Keratinocyte (primary cell): ENCODE measurements at places on chromosomes 1 and 21. TPM values are rescaled to one million over a fixed set of nuclear protein-coding genes. Genes with fewer than 3 reads are reported as not detected.

DNA sequence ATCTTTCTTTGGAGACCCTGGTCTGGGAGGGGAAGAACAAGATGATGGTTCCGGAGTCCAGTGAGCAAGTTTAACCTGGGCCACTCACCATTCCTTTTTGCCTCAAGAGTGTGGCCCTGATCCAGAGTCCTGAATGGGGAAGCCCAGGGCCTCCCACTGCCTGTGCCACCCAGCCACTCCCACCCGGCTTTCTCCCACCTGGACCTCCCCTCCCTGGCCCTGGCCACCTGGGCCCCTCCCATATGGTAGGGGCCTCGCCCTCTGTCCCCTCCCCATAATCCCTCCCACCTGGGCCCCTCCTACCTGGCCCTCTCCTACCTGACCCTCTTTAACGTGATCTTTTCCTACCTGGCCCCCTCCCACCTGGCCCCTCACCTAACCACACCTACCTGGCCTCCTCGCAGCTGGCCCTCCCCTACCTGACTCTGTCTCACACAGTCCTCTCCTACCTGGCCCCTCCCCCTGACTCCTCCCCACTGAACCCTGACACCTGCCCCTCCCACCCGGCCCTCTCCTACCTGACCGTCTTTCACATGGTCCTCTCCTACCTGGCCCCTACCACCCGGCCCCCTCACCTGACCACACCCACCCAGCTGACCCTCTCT is 220.7 kb upstream of the VAMP3 start:
- peak overlapping the region; percentile 94 for H3K27ac ChIP-seq
- no peak overlapping the region for H3K4me3 ChIP-seq
- no peaks in the 10 kb centered on the region for H3K36me3 ChIP-seq
- H3K27me3 ChIP-seq: no peaks in the 10 kb centered on the region

- no peaks in the 10 kb centered on the region for H3K36me3 ChIP-seq
- no peak for DNase-seq
- H3K4me1 ChIP-seq: no peaks in the 10 kb centered on the region
- H3K4me3 ChIP-seq: no peak overlapping the region
- H3K27me3 ChIP-seq: no peaks in the 10 kb centered on the region
Observed at GRCh38 chr1:4796161-4797015, 142.0 kb downstream of the AJAP1 start.

DNA sequence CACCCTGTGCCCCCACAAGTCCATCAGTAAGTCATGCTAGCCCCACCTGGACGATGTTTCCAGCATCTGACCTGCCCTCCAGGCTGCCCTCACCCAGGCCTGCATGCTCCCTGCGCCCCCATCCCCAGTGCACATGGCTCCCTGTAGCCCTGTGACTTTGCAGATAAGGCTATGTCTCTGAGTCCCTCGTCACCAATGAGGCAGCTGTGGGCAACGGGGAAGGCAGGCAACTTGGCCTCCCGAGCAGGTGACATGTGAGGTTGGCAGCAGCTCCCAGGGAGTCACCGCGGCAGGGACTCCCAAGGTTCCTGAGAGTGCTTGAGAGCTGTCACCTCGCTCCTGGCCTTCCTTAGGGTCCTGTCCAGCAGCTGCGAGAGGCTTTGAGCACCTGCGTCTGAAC is 32.4 kb upstream of the AGPAT3 start:
- H3K4me1 ChIP-seq: no peaks in the 10 kb centered on the region
- DNase-seq: no peak
- H3K4me3 ChIP-seq: no peak overlapping the region
- H3K27me3 ChIP-seq: peaks cover 24% of the 10 kb centered on the region

The DNAJC28 gene
- 0.91 to 1.4 TPM (median 1.1 TPM) in 3 replicates for polyA plus RNA-seq

DNA sequence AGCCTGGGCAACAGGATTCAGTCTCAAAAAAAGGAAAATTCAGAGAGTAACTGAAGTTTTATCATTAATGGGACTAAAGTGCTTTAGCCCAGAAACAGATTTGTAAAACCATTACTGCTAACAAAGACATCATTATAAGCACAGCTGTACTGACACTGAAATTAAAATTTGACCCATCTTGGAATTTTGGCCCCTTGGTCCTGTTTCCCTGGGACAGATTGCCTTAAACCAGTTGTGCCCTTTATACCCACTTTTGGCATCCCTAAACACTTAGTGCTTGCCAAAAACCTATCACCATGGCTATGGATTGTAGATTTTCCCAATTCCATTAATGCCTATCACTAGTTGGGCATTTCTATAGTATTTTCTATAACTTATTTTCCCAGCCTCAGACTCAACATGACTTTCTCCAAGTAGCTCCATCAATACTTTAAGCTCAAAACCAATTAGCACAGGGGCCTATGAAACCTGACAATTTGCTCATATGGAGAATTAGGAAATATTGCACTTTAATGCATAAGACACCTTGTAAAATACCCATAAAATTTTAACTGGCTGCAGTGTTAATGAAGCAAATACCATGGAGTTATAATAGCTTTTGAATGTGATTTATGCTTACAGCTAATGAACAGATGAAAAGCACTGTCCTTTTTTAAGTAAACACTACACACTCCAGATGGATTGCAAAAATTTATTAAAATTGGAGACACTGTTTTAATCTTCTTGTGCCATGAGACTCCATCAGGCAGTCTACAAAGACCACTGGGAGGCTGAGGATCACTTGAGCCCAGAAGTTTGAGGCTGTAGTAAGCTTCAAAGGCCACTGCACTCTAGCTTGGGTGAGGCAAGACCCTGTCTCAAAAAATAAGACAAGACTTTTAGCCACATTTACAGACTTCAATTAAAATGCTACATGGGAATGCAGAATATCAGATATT is 4.3 kb downstream of the GAS5 start:
- no peak overlapping the region for H3K4me3 ChIP-seq
- no peak for DNase-seq
- H3K27me3 ChIP-seq: no peaks in the 10 kb centered on the region
- H3K4me1 ChIP-seq: peaks cover 14% of the 10 kb centered on the region

- H3K27ac ChIP-seq: no peak overlapping the region
- peaks cover 21% of the 10 kb centered on the region for H3K27me3 ChIP-seq
- DNase-seq: no peak
- no peak overlapping the region for H3K4me3 ChIP-seq
- no peaks in the 10 kb centered on the region for H3K36me3 ChIP-seq
Observed at GRCh38 chr1:30272277-30273020, 450.9 kb downstream of the MATN1 start.

The NEXN gene
- 1.5 to 2.3 TPM (median 1.8 TPM) in 3 replicates for polyA plus RNA-seq

The ERICH3 gene
- polyA plus RNA-seq: not detected in 3 replicates

DNA sequence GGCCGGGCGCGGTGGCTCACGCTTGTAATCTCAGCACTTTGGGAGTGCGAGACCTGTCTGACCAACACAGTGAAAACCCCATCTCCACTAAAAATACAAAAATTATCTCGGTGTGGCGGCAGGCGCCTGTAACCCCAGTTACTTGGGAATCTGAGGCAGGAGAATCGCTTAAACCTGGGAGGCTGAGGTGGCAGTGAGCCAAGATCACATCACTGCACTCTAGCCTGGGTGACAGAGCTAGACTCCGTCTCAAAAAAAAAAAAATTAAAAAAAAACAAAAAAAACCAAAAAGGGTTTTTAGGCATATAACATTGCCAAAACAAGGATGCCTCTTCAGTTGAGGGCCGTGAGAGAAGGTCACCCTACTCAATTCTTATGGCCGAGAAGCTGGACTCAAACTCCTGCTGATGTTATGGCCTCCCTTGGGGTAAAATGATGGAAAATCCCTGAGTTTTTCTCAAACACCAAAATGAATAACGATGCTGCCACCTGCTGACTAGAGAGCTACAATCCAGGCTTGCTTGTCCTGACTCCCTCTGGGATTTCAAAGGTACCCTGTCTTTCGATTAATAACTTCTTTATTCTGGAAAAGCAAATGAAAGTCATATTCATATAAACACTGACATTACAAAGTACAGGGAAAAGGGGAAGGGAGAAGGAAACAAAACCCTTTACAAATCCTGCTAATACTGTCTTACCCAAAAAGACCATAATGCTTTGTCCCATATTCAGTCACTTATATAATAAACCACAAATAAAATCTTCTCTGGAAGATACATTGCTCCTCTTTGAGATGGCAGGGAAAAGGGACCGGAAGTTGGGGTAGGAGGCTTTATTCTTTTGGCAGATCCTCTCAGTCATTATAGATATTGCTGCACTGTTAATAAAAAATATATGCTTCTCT is 10.7 kb downstream of the RAB42 start:
- DNase-seq: no peak
- H3K4me1 ChIP-seq: peaks cover 25% of the 10 kb centered on the region
- H3K27ac ChIP-seq: peak overlapping the region; percentile 65
- H3K36me3 ChIP-seq: peaks cover 20% of the 10 kb centered on the region
- no peaks in the 10 kb centered on the region for H3K27me3 ChIP-seq

GRCh38 chr1:81512252-81513003 is 288.3 kb upstream of the ADGRL2 start:
- no peak overlapping the region for H3K4me3 ChIP-seq
- H3K27ac ChIP-seq: no peak overlapping the region
- H3K27me3 ChIP-seq: no peaks in the 10 kb centered on the region
- H3K36me3 ChIP-seq: no peaks in the 10 kb centered on the region
- DNase-seq: no peak

The F5 gene
- polyA plus RNA-seq: 0.01 TPM in 1 of 3 replicates, not detected in the others

The TMEM200B gene
- 0.18 to 0.82 TPM (median 0.59 TPM) in 3 replicates for polyA plus RNA-seq

DNA sequence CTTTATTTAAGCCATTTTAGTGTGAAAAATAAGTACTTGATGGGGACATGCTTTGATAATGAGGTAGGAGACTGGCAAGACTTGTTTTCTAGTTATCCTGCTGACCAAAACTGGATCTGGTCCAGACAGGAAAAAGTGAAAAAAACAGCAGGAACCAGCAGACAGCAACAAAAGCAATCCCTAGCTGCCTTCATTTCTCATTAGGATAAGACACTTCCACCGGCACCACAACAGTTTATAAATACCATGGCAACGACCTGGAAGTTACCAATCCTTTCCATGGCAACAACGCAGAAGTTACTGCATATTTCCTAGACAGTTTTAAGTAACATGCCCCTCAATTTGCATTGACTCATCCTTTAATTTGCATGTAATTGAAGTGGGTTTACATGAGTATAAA is 993.8 kb upstream of the NCAM2 start:
- H3K4me1 ChIP-seq: no peaks in the 10 kb centered on the region
- DNase-seq: no peak
- no peak overlapping the region for H3K27ac ChIP-seq
- no peaks in the 10 kb centered on the region for H3K36me3 ChIP-seq
- H3K27me3 ChIP-seq: no peaks in the 10 kb centered on the region

The XCL2 gene
- not detected in 3 replicates for polyA plus RNA-seq

DNA sequence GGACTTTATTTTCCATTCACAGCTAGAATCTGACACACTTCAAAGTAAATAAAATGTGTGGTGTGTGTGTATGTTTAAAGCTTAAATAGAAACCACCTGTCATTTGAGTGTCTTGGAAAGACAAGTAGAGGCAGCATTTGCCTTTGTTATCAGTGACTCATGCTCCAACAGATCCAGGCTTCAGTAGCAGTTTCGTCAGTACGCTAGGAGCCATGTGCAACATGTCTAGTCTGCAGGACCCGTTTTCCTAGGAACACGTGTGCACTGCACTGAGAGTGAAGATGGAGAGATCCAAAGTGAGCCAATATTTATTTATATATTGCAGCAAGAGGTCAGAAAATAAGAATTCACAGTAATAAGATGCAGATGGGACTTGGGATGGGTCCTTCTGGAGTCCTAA is 41.8 kb downstream of the SGIP1 start:
- H3K4me3 ChIP-seq: no peak overlapping the region
- no peaks in the 10 kb centered on the region for H3K36me3 ChIP-seq
- DNase-seq: peak; percentile 92
- peak overlapping the region; percentile 21 for H3K27ac ChIP-seq
- no peaks in the 10 kb centered on the region for H3K27me3 ChIP-seq

The DPYD gene
- polyA plus RNA-seq: 0.62 to 2.8 TPM (median 1.9 TPM) in 3 replicates

- H3K4me3 ChIP-seq: no peak overlapping the region
- peaks cover 9% of the 10 kb centered on the region for H3K36me3 ChIP-seq
- H3K27ac ChIP-seq: no peak overlapping the region
Observed at GRCh38 chr1:31624731-31625514, 7.4 kb downstream of the HCRTR1 start.

The NBPF4 gene
- polyA plus RNA-seq: not detected in 3 replicates

GRCh38 chr1:113937146-113937545 is 8.0 kb downstream of the HIPK1 start:
- no peak for DNase-seq
- H3K27me3 ChIP-seq: no peaks in the 10 kb centered on the region
- peaks cover 13% of the 10 kb centered on the region for H3K36me3 ChIP-seq
